ENCODE measurements at places on chromosomes 3 and 15.

DNA sequence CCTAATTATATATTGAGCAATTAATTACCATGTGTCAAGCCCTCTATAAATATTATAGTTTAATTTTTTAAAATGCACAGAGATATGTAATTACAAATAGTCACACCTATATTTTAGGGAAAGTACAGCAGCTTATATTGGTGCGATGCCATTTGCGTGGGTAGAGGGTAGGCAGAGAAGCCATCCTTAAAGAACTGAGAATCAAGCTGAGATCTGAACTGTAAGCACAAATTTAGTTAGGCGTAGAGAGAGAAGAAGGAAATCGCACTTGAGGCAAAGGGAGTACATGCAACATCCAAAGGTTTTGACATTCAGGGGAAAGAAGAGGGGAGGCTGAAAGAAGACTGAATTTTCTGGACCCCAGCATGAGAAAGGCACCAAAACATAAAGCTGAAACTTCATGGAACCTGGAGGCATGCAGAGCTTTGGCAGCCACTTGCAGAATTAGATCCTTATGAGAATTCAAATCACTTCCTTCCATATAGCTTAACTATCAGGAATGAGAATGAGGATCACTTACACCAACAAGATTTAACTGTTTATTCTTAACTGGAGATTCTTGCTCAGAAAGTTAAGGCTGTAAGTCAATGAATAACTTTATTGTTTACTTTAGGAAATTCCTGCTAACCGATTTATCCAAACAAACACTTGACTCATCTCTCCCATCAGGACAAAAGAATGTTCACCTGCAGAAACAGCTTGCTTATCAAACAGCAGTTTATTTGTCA is 114.3 kb downstream of the TGFBR2 start:
- DNase-seq = no peak

GRCh38 chr3:81861593-81861992 is 100.1 kb upstream of the GBE1 start:
- DNase-seq = no peak

DNA sequence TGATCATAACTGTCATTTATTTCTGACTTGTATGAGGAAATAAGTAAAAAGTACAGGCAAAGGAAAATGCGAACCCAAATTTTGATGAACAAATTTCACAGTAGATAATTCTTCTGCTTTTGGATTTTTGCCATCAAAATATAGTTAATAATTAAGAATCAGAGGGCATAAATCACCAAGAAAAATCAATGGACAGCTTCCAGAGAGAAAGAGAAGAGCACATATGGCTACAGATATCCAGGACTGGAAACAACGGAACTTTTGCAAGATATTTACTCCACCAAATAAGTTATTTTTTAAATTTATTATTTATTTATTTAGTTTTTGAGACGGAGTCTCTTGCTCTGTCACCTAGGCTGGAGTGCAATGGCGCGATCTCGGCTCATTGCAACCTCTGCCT is 35.1 kb upstream of the NANOGP8 start:
- no peak for DNase-seq

- DNase-seq = no peak
These were observed 37.6 kb downstream of the TMCC1 start for GRCh38 chr3:129855832-129856419.

DNA sequence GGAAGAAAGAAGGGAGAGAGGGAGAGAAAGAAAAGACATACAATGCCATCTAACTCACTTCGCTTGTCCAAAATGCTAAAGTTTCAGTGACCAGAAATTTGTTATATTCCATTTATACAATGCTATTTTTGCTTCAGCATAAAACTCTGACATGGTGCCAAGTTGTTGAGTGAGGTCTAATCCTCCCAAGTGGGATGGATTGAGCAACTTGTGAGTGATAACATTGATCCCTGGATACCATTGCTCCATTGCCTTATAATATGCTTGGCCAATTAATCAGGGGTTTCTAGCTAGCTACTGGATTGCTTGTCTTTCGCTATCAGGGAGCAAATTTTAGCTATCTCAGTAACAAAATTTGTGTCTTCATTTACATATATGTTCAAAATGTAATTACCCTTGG is 615.6 kb upstream of the DPPA4 start:
- no peak for DNase-seq

DNA sequence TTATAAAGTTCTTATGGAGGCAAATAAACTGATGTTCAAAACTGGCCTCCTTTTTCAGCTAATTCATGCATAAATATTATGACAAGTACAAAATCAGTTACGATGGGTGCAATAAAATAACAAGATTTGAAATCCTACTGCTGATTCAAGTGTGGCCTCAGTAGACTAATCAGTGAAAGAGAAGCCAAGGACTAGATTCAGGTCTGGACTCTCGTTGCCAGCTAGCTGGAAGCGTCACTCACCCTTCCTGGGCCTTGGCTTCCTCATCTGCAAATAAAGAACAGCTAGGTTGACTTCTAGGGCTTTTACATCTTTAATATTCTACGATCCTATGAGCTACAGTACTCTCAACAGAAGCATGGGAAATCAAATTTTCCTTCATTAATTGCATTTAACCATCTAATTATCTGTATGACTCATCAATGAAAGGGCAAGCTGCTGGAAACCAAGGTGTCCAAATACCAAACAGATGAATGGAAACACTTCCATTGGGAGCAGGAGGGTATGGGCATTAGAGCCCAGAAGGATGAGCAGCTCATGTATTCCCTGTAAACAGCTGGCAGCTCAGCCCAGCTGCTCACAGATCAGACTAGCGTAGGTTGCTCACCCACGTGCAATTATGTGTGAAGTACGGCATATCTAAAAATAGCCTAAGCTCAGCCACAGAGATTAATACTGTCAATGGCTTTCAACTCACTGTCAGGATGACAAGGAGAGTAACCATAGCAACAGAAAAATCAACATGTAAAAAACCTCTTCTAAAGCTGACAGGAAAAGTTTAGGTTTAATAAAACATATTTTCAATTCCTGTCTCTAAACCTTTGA is 294.8 kb downstream of the PLCL2 start:
- DNase-seq = no peak

DNA sequence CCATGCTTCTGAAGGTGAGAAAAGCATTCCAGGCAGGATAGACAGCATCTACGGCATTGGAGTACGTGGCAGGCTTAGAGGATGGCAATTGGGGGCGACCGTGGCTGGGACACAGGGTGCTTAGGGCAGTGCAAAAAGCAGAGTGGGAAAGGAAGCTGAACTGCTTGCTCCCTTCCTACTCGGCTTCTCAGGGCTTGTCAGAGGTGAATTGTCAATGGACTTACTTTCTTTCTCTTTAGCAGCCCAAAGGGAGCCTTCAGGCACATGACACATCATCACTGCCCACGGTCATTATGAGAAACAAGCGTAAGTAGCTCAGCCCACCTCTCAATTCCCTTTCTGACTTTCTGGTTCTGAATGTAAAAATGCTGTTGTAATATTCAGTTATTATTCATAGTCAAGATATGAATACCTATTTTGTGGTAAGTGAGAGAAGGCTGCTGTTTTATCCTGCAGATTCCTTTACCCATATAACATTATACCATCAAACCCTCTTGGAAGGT is 84.3 kb downstream of the KLHL25 start:
- DNase-seq = no peak

GRCh38 chr3:100838157-100838556 is 128.9 kb downstream of the TFG start:
- DNase-seq = no peak

DNA sequence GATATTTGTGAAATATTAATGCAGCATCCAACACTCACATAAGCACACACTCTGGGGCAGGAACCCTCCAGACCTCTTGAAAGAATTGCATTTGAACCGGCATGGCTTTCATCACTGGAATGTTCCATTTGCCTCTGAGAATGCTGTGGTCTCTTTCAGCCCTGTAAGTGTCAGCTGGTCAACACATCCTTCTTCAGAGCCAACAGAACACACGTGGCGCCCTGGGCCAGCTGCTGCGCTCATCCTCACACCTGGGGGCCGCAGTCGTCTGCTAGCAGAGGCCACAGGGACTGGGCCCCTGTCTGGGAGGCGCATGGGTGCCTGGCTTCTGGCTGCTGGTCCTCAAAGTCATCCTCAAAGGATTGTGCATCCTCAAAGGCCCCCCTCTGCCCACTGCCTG is 71.4 kb upstream of the HERC1 start:
- no peak for DNase-seq

GRCh38 chr3:139519998-139520737 is 19.4 kb downstream of the RBP1 start:
- DNase-seq = peak; percentile 18

DNA sequence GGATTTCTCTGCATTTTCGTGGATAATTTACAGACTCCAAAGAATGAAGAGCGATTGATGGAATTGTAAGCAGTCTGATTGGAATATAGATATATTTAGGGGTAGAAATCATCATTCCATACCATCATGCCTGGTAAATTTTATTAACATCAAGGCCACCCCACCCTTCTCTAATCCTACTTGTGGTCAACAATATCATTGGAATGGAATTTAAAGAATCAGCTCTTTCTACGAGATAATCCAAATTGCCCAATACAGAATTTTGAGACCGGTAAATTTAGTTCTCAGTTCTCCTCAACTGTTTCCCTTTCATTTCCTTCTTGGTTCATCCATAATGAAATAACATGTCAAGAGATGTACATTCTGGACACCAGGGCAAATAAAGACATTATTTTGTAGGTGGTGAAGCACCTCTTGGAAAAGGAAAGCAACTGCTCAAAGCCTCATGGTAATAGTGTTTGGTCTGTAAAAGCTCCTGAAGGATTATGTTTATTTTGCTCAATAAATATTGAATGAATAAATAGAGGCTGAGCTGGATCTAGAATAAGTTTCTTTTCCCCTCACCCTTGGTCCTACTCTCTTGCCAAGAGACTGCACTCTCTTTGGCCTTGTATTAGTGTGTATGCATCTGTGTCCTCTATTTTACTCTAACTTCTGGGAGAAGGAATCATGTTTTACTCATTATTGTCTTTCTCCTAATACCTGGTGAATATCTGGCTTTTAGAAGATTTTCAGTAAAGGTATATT is 133.7 kb upstream of the BCL6 start:
- no peak for DNase-seq

DNA sequence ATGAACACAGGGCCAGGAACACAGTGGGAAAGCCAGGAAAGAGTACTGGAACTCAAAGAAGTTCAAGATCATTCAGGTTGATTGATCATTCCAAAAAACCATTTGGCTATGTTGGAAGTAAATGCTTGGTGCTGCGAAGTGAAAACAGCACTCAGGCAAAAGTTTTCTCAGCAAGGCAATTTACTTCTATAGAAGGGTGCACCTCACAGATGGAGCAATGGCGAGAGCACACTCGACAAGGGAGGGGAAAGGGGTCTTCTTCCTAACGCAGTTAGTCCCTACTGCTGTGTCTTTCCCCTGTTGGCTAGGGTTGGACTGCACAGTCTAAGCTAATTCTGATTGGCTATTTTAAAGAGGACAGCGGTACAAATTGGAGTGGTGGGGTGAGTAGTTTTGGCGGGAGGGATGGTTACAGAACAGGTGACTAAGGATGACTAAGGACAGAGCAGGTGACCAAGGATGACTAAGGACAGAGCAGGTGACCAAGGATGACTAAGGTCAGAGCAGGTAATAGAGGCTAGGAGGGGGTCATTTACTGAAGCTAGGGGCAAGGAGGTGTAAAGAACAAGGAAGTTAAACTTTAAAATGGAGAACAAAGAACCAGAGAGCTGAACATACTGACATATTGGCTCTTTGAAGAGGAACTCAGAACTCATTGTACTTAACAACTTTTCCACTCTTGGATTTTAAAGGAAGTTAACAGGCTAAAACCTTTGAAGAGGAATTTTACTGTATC is 43.3 kb downstream of the HOMER2 start:
- DNase-seq = no peak

DNA sequence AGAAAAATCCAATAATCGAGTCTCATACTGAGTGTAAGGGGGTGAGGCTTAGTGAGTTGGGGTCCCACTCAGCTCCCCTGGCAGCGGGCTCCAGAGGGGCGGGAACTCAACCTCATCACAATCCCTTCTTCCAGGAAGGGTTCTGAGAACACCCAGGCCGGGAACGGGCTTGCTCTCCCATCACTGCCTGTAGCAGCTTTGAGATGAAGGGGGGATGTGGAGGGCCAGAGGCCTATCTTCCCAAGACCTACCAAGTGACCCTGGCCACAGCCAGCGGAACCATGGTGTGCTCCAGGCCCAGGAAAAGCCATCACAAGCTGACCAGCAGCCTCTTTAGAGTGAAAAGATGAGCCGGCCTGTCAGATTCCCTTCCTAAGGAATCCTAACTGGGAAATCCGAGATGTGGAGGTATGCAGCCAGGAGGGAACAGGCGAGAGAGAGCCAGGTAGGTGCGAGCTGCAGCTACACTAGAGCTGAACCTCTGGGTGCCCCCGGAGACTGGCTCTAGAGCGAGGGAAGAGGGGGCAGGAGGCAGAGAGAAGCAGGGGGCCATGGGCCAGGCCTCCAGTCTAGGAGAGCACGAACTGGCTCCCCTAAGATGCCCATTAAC is 18.5 kb downstream of the GRAMD2A start:
- no peak for DNase-seq

- DNase-seq = no peak
These were observed 10.5 kb downstream of the MYRIP start for GRCh38 chr3:39819899-39820298.

- no peak for DNase-seq
These were observed 57.5 kb downstream of the LPP start for GRCh38 chr3:188211476-188211875.

GRCh38 chr3:49327485-49327884 is 12.4 kb downstream of the USP4 start:
- DNase-seq = peak; percentile 26

- no peak for DNase-seq
These were observed 29.2 kb downstream of the NEO1 start for GRCh38 chr15:73081321-73081958.

- no peak for DNase-seq
These were observed 27.4 kb downstream of the SRGAP3 start for GRCh38 chr3:9222049-9222448.
